Placental epithelial cell (primary cell): ENCODE measurements at places on chromosomes 12 and 14. TPM values are rescaled to one million over a fixed set of nuclear protein-coding genes. Genes with fewer than 3 reads are reported as not detected.

The TROAP gene
- 2.7 and 7.6 TPM in 2 replicates for total RNA-seq

The APOLD1 gene
- total RNA-seq, result 2.4 and 4.0 TPM in 2 replicates

The TPCN1 gene
- 14.4 and 29.4 TPM in 2 replicates for total RNA-seq

The FOXG1 gene
- under 0.01 TPM in 1 of 2 replicates, not detected in the other for total RNA-seq

The TMEM179 gene
- not detected in 2 replicates for total RNA-seq

The COL2A1 gene
- under 0.01 and 1.5 TPM in 2 replicates for total RNA-seq

The AEBP2 gene
- 12.9 and 23.2 TPM in 2 replicates for total RNA-seq

The ZC3H10 gene
- total RNA-seq, result 5.9 and 6.0 TPM in 2 replicates

The LRTM2 gene
- total RNA-seq, result 0.11 TPM in 1 of 2 replicates, not detected in the other

The TMEM253 gene
- 0.33 TPM in 1 of 2 replicates, not detected in the other for total RNA-seq

The ARMH4 gene
- 3.5 and 5.6 TPM in 2 replicates for total RNA-seq

The TTC7B gene
- total RNA-seq, result 16.7 and 23.9 TPM in 2 replicates

The LRP1-AS gene
- not detected in 2 replicates for total RNA-seq

The MIP gene
- not detected in 2 replicates for total RNA-seq

The MCRS1 gene
- total RNA-seq, result 55.4 and 93.0 TPM in 2 replicates

The SUPT16H gene
- 55.2 and 55.4 TPM in 2 replicates for total RNA-seq

The KTN1 gene
- total RNA-seq, result 70.7 and 82.9 TPM in 2 replicates

The SYCP3 gene
- total RNA-seq, result under 0.01 TPM in 1 of 2 replicates, not detected in the other

The TCHP gene
- 6.3 and 9.4 TPM in 2 replicates for total RNA-seq

The DUSP16 gene
- 16.1 and 23.3 TPM in 2 replicates for total RNA-seq

The HOXC10 gene
- not detected in 2 replicates for total RNA-seq

The SDR9C7 gene
- total RNA-seq, result under 0.01 TPM in 1 of 2 replicates, not detected in the other

The LYZ gene
- not detected in 2 replicates for total RNA-seq

The DDX23 gene
- total RNA-seq, result 56.7 and 80.9 TPM in 2 replicates

The FAM186B gene
- 0.33 and 0.79 TPM in 2 replicates for total RNA-seq

The PUS7L gene
- 16.1 and 25.2 TPM in 2 replicates for total RNA-seq

The CINP gene
- 25.5 and 41.1 TPM in 2 replicates for total RNA-seq

The EFCAB11 gene
- 8.2 and 8.8 TPM in 2 replicates for total RNA-seq

The CDCA3 gene
- total RNA-seq, result 7.9 and 13.8 TPM in 2 replicates

The LGMN gene
- total RNA-seq, result 34.1 and 55.7 TPM in 2 replicates
